ENCODE measurements at places on chromosomes 6 and 20. TPM values are rescaled to one million over a fixed set of nuclear protein-coding genes. Genes with fewer than 3 reads are reported as not detected.

CASS4 gene
- not detected for total RNA-seq

GINS1 gene
- 34.6 TPM for total RNA-seq

CCN6 gene
- total RNA-seq: not detected

GTSF1L gene
- total RNA-seq: not detected

GSTA3 gene
- not detected for total RNA-seq

CGAS gene
- 4.0 TPM for total RNA-seq

CALHM4 gene
- total RNA-seq: not detected

LY6G6F gene
- not detected for total RNA-seq

AP5S1 gene
- total RNA-seq: 18.6 TPM

LHFPL5 gene
- 0.12 TPM for total RNA-seq

PTCRA gene
- not detected for total RNA-seq

EDEM2 gene
- 51.9 TPM for total RNA-seq

TULP1 gene
- not detected for total RNA-seq

C20orf202 gene
- total RNA-seq: 0.22 TPM

CTAGE9 gene
- not detected for total RNA-seq

ARFGEF3 gene
- 0.69 TPM for total RNA-seq

RAD21L1 gene
- not detected for total RNA-seq

TMEM170B gene
- total RNA-seq: 0.67 TPM

PRR18 gene
- total RNA-seq: 0.06 TPM

PPP1R16B gene
- 0.15 TPM for total RNA-seq

THBS2 gene
- total RNA-seq: not detected

CNBD2 gene
- 5.9 TPM for total RNA-seq

CST4 gene
- total RNA-seq: not detected

ALDH5A1 gene
- 7.3 TPM for total RNA-seq

AVP gene
- total RNA-seq: not detected

BRD2 gene
- 140 TPM for total RNA-seq

UBD gene
- total RNA-seq: 1.0 TPM
